Stimulated activated CD4-positive, alpha-beta T cell treated with anti-CD3 and anti-CD28 coated beads, Interleukin-12 subunit alpha, Interleukin-12 subunit beta, amount 100 ng/mL, for 4 hours (primary cell): ENCODE measurements at places on chromosomes 11 and 22.
A peak's percentile ranks its signal among the peaks of the same experiment; 100 is the strongest.

- no peak for DNase-seq
Observed at GRCh38 chr11:134658481-134659225, 246.6 kb upstream of the B3GAT1 start.

DNA sequence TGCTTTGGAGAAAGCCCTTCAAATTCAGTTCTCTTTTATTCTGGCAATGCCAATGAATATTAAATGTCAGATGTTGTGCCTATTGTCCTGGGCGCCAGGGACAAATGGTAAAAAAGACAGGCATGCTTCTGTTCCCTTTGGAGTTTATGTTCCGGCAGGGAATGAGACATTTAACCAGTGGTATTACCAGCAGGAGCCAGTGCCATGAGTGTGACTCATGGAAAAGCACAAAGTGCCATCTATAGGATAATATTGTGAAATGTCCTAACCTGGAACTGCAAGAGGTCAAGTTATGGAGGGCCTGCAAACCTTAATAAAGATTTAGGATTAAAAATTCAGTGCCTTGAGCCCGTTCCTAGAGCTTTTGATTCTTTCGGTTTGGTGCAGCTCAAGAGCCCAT, 39.5 kb downstream of the REXO2 start:
- DNase-seq = no peak

GRCh38 chr11:67082071-67082791, 25.6 kb downstream of the RHOD start:
- no peak for DNase-seq

GRCh38 chr11:87114093-87114492, 76.4 kb downstream of the TMEM135 start:
- DNase-seq = no peak

DNA sequence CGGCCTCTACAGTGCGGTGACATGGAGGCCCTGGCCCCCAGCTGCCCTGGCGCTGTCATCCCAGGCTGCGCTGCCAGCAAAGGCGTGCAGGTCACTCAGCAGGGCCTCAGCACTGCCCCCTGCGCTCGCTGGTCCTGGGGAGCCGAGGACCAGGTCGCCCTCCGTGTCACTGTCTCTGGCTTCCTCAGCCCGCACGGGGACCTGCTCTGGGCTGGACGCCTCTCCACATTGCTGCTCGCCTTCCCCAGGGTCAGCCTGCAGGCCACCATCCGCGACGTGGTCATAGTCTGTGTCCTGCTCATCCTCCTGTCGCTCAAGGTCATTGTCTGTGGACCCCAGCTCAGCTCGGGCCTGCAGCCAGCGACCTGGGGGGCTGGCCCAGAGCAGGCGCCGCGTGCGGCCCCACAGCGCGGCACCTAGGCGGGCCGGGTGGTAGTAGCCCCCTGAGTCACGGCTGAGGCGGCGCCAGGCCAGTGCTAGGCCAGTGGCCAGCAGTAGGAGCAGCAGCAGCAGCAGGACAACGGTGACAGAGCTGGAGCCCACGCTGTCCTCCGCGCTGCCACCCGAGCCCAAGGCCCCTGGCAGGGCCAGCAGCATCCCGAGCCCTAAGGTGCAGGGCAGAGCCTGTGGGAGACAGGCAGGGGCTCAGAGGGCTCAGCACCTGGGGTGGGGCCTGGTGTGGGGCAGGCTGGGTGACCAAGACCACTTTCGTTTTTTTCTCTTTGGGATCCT, 1.6 kb downstream of the PTPRCAP start:
- DNase-seq = no peak

DNA sequence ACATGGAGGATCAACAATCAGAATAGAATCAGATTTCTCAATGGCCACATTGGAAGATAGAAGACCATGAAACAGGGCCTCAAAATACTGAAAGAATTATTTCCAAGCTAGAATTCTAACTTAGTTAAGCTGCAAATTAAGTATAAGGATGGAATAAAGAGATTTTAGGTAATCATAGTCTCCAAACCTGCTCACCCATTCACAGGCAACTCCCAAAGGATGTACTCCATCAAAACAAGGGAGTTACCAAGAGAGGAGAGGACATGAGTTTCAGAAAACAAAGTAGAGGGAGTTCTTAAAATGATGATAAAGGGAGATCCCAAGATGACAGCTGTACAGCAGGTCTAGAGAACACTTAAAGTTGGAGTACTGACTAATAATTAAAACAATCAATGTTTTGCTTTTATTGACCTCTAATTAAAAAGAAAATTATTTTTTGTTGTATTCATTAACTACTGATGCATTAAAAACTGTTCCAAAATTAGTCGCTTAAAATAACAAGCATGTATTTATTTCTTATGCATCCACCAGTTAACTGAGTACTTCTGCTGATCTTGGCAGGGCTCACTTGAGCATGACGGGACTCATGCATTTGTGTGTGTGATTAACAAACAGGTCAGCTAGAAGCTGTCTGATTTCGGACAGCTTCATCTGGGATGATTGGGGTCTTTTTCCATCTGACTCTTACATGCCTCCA, 95.6 kb downstream of the CD44 start:
- DNase-seq = no peak

DNA sequence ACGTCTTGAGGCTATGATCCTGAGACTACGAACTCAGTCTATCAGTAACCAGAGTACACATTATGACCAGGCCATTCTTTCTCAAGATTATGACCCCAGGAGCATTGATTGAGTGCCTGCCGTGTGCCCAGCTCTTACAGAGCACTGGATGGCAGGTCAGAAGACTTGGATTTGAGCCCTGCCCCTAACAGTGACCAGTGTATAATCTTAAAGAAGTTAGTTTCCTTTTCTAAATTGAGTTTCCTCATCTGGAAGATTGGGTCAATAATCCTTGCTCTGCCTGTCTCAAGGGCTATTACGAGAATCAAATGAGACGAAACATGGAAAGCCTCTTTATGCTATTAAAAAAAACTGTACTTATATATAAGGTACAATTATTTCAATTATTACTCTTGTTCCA, 38.2 kb downstream of the SLCO2B1 start:
- DNase-seq = no peak

- no peak for DNase-seq
Observed at GRCh38 chr11:6637871-6638270, 17.7 kb downstream of the DCHS1 start.

DNA sequence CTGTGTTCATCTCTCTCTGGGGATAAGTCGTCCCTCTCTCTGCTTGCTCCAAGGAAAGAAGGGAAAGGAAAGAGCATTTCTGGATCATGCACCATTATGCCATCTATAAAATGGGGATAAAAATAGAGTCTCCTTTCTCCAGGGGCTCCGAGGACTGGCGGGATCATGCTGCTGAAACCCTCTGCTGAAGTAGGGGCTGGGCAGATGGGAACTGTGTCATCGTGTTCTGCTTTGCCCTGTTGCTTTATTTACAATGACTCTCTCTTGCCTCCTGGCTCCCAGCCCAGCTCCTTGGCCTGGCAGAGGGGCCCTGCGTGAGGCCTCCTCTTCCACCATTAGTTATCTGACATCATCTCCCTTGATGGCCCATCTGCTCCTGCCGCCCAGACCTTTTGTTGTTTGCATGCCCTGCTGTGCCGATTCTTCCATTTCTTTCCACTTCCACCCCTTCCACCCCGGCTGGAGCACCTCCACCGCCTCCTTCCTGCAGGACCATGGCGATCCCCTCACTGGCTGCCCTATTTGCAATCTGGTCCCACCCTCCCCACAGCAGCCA, 200.9 kb downstream of the MYO18B start:
- DNase-seq = no peak

DNA sequence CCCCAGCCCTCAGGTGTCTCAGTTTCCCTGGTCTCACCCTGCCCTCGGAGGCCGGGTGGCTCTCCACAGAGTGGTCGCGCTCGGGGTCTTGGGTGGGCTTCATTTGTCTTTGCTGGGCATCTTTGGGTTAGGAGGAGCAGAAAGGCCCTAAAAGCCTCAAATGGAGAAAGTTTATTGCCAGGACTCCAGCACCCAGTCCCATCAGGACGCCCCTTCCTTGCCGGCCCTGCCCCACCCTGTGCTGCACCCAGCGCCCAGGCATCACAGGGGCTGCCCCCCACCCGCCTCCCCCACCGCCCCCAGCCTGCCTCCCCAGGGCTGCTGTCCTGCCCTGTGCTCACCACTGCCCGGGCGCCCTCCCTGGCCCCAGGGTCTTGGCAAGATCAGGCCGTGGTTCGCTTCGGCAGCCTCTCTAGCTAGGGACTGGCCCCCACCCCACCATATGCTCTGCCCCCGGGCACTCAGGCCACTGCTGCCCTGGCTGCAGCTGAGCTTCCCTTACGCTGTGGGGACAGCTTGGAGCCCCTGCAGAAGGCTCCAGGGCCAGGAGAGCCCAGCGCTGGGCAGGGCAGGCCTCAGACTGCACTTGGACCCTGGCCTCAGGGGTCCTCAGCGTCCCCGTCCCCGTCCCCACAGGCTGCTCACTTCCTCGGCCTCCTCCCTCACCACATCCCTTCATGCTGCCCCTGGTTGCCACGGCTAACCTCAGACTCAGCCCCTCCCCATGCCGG, 31.4 kb downstream of the MOB2 start:
- DNase-seq = no peak

DNA sequence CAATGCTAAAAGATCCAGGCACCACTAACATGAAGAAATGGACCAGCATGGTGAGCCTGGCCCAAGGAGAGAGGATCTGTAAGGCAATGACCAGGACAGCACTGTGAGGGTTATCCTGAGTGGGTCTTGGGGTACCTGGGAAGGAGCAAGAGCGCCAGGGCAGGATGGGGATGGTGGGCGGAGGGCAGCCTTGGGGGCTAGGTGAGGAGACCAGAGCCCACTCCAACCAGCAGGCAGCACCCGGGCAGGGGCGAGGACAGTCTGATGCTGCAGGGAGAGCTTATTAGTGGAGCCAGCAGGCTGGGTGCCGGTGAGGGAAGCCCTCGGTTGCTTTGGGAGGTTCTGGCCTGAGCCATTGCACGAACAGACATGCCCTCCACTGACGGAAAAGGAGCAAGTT, 10.7 kb upstream of the NAP1L4 start:
- no peak for DNase-seq

DNA sequence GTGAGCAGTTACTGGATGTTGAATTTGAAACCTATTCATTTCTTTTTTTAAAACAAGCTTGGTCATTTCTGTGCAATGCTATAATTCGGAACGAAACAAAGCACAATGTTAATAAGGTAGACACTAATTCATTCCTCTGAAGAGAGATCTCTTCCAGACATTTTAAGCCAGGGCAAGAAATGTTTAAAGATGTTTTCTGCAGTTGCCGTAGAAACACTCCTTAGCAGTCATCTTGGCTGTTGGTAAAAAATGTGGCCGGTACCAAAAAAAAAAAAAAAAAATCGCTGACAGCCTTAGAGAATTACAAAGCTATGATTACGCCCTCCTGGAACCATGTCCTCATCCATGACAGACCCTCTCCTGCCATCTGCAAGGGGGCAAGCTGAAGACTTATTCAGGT, 66.4 kb upstream of the TTC12 start:
- DNase-seq = no peak

DNA sequence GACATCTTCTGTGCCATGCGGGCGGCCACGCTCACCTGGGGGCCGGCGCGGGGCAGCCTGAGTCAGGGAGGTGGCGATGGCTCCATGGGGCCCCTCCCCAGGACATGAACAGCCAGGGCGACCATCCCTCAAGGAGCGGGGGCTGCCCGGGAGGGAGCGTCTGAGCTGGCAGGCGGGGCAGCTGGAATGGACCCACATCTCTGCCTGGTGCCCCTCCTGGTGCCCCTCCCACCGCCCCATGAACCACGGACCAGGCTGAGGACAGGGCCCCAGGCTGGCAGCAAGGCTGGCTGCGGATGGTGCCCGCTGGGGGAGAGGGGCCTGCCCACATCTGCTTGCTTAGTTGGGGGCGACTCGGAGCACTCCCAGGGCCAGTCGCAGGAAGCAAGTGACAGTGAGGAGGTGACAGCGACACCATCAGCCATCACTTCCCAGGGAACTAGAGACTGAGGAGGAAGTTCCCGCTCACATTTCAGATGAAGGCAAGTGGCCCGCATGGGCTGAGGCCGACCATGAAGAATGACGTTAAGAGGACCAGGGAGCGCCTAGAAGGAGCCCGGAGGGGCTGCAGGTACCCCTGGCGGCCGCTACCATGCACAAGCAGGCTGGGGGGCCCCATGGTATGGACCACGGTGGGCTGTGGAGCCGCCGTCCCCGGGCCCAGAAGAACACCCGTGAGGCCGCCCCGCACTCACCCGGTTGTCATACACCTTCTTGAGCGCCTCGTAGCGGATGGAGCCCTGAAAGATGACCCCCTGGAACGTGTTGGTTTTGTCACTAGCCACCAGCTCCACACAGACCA, 37.3 kb downstream of the KIAA0930 start:
- no peak for DNase-seq

DNA sequence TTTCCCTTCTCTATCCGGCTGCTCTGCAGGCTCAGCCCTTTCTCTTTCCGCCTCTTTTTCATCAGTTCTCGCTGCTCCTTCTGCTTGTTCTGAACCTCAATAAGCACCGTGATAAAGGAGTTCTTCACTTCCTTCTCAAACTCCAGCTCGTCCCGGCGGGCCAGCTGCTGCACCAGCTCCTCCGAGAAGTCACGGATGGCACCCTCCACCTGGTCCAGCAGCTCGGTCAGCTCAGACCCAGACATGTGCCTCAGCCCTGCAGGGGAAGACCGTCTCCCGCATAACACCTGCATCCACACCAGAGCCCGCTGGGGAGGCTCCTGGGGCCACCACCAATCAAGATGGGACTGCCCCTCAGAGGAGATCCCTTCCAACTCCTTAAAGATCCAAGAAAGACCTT, 40.2 kb downstream of the FEZ1 start:
- DNase-seq = no peak

GRCh38 chr11:57230791-57231538, 6.1 kb downstream of the APLNR start:
- DNase-seq = no peak

- peak; percentile 73 for DNase-seq
Observed at GRCh38 chr11:64000026-64000739, 13.9 kb downstream of the OTUB1 start.

- no peak for DNase-seq
Observed at GRCh38 chr11:121589946-121590537, 137.3 kb upstream of the SORL1-AS1 start.

DNA sequence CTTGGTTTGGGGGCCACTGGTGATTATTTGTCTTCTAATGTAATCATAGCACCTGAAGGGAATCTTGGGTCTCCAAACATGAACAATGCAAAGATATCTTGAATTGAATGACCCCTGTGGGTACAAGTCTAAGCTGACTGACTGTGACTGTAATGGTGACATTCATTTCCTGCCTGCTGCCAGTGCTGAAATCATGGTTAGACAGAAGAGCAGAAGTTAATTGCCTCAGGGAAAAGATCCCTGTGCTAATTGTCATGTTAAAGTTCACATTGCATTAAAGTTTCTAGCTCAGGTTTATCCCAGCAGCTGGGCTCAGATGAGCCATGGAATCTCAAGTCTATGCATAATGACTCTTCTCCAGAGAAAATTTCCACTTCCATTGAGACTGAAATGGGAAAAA, 772.0 kb downstream of the ETS1 start:
- no peak for DNase-seq

GRCh38 chr11:34508524-34508923, 5.1 kb downstream of the ELF5 start:
- no peak for DNase-seq

DNA sequence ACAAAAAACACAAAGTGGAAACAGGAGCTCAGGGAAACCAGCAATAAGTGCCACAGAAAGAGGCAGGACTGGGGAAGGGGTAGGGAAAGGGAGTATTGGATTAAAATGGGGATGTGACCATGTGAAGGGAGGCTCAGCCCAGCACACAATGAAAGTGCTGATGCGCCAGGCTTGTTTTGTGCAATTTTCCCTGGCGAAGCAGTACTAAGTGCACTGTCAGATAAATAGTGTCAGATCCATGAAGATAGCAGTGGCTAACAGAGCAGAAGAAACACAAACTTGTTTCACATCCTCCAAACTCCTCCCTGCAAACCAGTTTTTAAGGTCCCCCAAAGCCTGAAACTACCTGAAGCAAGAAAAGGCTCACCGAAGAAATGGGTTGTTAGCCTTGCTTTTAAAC, 50.7 kb upstream of the RAPSN start:
- DNase-seq = no peak
